ENCODE measurements at places on chromosomes 3 and 15.

DNA sequence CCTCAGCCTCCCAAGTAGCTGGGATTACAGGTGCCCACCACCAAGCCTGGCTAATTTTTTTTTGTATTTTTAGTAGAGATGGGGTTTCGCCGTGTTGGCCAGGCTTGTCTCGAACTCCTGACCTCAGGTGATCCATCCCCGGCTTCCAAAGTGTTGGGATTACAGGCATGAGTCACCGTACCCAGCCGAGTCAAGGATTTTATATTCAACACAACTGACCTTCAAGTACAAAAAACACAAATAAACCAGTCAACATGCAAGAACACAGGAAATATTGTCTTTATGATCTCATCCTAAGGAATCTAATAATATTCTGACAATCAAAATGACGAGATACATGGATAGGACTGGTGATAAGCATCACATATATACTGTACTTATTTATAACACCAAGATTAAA is 37.9 kb downstream of the TJP1 start:
- DNase-seq = no peak

- DNase-seq = no peak
Measured at GRCh38 chr3:195036974-195037373, 234.0 kb downstream of the XXYLT1 start.

GRCh38 chr3:157532529-157533297 is 29.5 kb upstream of the VEPH1 start:
- DNase-seq = no peak

DNA sequence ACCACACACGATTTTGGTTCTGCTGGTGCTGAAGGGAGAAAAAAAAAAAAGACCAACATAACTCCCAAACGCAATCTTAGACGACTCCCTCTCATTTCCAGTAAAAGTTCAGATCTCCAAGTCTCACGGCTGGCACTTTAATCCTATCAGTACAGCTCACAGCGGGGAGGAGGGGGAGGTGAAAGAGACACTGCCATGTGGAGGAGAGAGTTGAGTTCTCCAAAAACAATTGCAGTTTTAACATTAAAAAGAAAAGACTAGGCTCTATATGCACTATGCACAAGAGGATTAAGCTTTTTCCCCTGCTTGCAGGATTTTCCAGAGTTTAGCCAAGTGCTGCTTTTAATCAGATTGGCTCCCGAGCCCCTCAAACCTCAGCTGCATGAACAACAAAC is 16.8 kb downstream of the BMF start:
- DNase-seq = no peak

- DNase-seq = no peak
Measured at GRCh38 chr3:111335512-111336303, 206.3 kb upstream of the CD96 start.

- no peak for DNase-seq
Measured at GRCh38 chr3:173823911-173824460, 426.4 kb downstream of the NLGN1 start.

DNA sequence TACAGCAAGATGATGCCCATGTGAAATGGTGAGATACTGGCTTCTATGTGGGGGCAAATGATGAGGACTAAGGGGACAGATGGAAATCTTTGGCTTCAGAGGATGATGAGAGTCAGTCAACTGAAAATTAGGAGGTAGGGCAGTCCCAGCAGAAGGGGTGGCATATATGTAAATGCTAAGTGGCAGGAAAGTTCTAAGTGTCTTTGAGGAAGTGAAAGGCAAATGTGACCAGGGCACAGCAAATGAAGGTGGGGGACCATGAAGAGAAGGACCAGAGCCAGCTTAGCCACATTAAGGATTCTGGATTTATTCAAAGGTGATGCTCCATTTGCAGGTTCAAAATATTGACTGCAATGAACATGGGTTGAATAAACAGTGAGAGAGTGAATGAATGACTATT is 29.2 kb upstream of the LIMD1 start:
- DNase-seq = no peak

DNA sequence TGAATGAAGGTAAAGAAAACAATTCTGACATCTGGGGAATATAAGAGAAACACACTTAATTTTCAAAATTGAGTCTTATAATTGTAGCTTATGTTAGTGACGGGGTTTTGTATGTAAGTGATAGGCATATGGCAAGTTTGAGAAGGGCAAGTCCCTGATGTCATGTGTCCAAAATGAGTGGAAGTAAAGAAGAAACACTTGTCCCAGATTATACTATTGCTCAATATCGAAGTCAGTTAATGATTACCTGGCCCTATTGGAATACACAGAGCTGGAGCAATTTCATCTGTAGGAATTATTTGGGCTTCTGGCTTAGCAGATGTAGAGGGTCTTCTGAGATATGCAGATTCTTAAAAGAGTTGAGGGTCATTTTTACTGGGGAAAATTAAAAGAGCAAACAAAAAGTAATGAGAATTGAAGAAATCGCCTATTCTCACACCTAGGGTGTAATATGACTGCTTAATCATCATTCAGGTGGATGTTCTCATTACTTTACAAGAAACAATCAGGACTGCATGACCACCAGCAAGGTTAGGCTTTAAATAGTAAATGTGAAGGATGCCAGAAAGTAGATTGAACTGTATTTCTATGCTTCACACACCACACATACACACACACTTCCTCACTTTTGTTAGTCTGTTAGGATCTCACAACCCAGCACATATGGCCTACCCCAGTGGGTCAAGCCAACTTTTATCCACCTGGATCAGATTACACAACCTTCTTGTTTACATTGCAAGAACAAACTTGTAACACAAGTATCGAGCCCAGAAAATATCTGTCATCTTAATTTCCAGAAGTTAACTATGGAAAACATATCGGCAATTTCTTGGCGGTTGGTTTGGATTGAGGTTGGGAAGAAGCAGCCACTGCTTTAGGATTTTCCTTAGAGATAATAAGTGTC is 183.3 kb upstream of the LRRC3B start:
- no peak for DNase-seq

GRCh38 chr15:93854088-93854487 is 377.3 kb upstream of the MCTP2 start:
- DNase-seq = no peak

DNA sequence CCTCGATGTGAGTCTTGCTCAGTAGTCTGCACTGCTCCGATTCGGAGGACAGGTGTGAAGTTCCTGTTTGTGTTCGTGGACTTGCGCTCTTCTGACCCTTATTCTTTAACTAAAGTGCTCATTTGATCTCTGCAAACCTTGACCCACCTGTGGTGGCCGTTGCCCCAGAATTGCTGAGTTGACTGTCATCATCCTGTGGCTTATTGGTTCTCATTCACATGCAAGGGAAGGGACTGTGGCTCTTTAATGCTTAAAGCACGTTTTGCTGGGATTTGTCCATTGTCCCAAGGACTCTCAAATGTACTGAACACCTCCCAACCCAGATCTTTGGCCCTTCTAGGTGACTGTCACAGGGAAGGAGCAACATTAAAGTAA is 13.4 kb downstream of the SYNM start:
- DNase-seq = no peak

- no peak for DNase-seq
Measured at GRCh38 chr3:95813244-95813643, 1001.1 kb upstream of the EPHA6 start.

GRCh38 chr3:140573011-140573410 is 104.9 kb upstream of the TRIM42 start:
- no peak for DNase-seq

GRCh38 chr3:49673121-49673714 is 933 bp upstream of the APEH start:
- DNase-seq = peak; percentile 50

GRCh38 chr3:59821274-59821673 is 771.4 kb upstream of the CFAP20DC start:
- DNase-seq = no peak

GRCh38 chr15:76150513-76150912 is 90.7 kb downstream of the TMEM266 start:
- no peak for DNase-seq

DNA sequence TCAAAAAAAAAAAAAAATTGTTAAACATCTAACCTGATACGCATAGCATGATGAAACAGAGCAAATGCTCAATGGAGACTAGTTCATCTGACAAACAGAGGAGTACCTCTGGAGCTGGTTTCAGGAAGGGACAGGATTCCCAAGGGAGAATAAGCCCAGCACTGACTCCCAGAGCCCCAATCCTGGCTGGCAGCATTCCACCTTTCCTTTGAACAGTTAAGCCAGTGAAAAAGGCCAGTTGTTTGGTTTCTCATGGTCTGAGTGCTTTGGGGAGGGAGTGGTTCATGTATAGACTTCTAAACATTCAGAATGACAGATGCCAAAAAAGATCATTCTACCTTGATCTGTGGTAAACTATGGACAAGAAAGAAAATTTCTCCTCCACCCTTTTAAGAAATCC is 277.9 kb upstream of the RARB start:
- DNase-seq = no peak

- DNase-seq = no peak
Measured at GRCh38 chr15:49301562-49301961, 121.5 kb upstream of the FGF7 start.

- no peak for DNase-seq
Measured at GRCh38 chr15:33007303-33007855, 187.1 kb downstream of the FMN1 start.

GRCh38 chr3:138902171-138902570 is 44.8 kb downstream of the FOXL2 start:
- DNase-seq = no peak

DNA sequence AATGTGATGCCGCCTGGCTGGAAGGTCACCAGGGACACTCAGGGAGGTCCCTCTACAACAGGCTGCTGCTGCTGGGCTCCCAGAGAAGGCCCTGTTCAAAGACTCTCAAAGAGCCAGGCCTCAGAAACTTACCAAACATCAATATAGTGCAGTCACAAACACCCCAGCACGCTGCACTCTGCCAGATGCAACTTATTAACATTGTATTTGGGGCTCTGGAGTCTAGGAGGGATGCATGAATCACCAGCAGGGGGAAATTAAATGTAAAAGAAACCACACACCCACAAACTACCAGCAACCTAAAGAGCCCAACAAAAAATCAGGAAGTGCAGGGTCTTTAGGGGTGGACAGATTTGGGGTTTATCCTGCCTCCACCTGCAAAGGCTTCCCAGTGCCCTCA is 74.6 kb upstream of the SPATA12 start:
- DNase-seq = no peak

DNA sequence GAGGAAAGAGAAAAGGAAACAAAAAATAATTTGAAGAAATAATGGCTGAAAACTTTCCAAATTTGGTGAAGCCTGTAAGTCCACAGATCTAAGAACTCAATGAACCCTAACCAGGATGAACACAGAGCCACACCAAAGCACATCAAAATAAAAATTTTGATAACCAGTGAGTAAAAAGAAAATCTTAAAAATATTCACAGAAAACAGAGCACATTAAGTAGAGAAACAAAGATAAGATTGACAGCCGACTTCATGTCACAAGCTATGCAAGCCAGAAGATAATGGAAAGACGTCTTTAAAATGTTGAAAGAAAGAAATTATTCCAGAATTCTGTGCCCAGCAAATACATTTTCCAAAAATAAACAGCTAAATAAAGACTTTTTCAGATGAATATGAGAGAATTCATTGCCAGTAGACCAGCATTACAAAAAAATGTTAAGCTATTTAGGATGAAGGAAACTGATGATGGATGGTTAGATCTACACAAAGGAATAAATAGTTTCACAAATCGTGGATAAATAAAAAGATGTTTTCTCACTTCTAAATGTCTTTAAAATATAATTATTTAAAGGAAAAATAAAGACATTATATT is 140.2 kb upstream of the SKOR1 start:
- DNase-seq = no peak

- DNase-seq = no peak
Measured at GRCh38 chr15:66968806-66969596, 96.4 kb upstream of the SMAD3 start.

DNA sequence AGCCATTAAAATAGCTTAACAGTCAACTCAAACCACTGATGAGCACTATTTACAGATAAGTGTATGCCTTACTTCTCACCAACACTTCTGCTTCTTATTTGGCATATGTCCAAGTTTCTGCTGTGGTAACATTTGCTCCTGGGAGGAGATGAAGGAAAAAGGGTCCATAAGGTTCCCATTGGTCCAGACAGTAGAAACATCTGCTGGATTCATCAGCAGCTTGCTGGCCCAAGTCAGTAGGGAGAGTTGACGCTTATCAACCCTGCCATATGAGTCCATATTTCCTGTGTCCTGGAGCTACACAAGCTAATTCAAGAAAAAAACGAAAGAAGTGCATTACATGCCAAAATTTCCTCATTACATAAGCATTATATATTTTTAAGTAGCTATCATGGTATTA is 824.5 kb downstream of the CADM2 start:
- no peak for DNase-seq

Data from activated CD4-positive, alpha-beta T cell treated with anti-CD3 and anti-CD28 coated beads, Interleukin-2, amount 50 U/mL, for 48 hours (primary cell).